ENCODE measurements at places on chromosomes 7 and 10.

DNA sequence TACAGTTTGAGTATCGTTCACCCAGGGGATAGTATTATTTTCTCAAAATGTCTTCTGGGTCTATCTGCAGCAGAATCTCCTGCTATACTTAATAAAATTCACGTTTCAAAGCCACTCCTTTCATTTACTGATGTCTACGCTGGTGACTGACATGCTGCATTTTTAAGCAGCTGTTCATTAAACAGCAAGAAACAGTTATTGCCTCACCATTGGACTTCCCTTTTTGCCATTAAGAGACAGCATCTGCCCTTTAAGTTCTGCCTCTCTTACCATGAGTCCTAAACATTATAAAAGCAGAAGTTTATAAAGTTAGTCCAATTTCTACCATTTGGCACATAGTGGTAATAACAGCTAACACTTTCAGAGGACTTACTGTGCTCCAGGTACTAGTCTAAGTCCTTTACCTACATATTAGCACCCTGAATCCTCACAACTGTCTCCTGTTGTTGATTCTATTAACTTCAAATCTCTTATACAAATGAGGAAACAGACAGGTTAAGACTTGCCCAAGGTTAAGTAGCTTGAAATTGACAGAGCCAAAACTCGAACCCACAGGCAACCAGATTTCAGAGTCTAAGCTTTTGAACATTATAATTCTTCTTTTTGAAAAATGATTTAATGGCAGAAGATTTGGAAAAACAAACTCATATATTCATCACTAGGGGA, 169.5 kb downstream of the SNX13 start:
- no peak for DNase-seq

DNA sequence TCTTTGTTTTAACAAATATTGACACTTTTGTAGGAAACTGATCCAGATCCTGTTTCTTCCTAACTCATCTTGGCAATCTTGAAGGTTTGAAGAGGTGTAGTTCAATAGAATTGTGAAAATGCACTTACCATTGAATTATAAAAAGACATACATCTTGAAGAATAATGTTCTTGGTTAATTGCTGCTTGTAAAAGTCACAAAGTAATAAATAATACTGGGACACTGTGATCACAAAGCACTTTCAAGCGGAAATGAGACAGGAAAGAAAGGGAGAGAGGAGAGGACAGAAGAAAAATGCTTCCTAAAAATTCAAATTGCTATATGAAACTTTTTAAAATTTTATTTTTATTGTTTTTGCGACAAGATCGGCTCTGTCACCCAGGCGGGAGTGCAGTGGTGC, 15.2 kb upstream of the NFE2L3 start:
- DNase-seq, result no peak

DNA sequence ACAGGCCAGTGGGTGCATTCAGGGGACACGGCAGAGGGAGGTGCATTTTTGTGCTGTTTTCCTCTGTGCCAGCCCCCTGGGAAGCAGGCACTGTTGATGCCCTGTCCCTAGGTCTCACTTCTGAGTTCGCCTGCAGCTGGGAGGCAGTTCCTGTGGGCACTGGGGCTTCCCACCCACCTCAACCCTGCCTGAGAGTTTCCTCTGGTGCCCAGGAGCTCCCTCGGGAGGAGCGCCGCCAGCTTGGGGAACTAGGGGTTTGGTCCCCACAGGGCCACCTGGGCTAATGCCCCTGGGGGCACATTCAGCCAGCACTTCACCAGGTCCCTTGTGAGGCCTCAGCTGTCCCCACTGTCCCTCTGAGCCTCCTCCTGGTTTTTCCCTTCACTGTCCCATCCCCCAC, 178.2 kb upstream of the RHEB start:
- DNase-seq, result no peak

- no peak for DNase-seq
Measured at GRCh38 chr7:40526951-40527715, 392.3 kb downstream of the SUGCT start.

DNA sequence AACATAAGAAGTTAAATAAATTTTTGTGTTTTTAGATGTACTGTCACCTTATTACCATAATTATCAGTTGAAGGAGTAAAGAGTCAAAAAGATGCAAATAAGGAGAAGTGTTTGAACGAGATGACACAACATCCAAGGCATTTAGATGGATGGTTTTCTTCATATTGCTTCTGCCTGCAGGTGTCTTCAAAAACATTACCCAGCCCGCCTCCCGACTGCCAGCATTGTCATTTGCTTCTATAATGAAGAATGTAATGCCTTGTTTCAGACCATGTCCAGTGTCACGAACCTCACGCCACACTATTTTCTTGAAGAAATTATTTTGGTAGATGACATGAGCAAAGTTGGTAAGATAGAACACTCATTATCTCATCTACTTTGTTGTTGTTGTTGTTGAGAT, 26.6 kb downstream of the GALNTL5 start:
- DNase-seq, result no peak

DNA sequence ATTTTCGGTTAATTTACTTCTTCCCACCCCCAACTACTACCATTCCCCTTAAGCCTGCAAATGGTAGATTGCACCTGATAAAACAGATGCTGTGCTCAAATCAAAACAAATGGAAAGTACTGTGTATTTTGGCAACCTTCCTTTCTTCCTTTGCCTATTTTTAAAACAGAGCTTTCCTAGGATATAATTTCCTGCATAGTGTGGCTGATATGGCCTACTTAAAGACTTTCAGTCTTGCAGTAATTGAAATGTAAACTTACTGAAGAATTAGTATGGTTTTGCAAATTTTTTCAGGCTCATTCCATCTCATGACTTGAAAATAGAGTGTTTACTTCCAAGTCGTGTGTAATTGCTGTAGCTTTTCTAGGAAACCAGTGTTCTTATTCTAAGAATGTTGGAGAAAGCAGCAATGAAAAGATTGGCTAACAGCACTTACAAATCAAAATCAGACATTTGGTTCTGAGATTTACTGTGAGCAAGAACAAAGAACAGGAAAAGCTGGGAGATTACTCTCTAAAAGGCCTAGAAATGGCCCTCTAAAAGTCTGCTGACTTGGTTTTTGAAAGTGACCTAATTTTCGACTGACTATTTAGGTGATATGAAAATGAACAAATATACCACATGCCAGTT, 52.0 kb downstream of the REEP3 start:
- DNase-seq, result no peak

GRCh38 chr7:135185471-135186260, 15.2 kb upstream of the CYREN start:
- DNase-seq, result no peak

DNA sequence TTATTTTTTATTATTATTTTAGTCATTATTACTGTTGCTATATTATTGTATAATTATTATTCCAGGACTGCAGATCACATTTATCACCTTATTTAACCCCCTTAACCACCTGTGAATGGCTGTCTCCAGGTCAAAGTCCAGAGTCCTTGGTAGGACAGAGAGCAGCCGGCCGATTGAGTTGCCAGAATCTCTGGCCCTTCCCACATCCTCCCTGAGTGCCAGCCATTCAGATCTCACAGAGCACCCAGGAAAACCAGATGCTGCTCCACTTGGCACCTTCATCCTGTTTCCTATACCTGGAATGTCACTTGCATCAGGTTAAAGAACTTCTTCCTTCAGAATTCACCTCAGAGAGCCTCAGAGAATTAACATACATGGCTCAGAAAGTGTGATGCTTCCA, 101.1 kb downstream of the ELAPOR2 start:
- DNase-seq, result no peak

GRCh38 chr10:73644015-73644743, 2.9 kb upstream of the MYOZ1 start:
- DNase-seq, result peak; percentile 69

GRCh38 chr7:157757211-157757610, 420.4 kb downstream of the DNAJB6 start:
- DNase-seq, result no peak

- no peak for DNase-seq
Measured at GRCh38 chr7:157875230-157876179, 538.7 kb downstream of the DNAJB6 start.

DNA sequence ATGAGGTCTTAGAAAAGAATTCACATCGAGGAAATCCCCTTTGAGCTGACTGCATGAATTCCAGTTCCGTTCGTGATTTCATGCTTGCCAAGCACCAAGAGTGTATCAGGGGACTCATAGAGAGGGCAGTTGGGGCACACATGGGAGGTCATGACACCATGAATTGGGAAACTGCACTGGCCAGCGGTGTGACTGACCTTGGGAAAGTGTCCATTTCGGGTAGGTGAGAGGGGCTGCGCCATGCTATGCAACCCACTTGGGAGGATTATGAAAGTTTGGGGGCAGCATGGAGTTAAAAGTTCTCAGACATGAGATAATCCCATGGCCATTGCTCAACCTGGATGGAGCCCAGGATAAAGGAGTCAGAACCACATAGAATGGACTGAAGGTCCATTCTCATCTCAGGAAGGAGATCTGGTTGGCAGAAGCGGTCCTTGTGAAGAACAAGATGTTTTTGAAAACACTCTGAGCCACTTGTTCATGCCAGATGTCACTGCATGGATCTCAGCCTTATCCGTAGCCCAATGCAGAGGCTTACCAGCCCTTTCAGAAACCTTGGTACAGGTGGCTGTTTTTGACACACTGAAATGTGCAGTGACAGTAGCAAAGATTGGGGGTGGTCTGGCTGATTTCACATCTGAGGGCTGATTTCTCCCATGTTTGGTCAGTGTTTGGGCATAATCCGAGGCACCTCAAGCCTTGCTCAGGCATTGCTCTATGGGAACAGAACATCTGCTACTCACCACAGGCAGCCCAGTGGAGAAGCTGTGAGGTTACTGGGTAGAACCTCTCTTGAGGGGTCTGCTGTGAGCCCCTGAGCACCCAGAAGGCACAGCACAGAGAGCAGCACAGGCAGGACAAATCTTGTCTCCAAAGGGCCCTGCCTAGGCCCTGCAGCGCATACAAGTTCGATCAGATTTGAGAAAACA, 252.3 kb downstream of the CXCL12 start:
- DNase-seq, result no peak

DNA sequence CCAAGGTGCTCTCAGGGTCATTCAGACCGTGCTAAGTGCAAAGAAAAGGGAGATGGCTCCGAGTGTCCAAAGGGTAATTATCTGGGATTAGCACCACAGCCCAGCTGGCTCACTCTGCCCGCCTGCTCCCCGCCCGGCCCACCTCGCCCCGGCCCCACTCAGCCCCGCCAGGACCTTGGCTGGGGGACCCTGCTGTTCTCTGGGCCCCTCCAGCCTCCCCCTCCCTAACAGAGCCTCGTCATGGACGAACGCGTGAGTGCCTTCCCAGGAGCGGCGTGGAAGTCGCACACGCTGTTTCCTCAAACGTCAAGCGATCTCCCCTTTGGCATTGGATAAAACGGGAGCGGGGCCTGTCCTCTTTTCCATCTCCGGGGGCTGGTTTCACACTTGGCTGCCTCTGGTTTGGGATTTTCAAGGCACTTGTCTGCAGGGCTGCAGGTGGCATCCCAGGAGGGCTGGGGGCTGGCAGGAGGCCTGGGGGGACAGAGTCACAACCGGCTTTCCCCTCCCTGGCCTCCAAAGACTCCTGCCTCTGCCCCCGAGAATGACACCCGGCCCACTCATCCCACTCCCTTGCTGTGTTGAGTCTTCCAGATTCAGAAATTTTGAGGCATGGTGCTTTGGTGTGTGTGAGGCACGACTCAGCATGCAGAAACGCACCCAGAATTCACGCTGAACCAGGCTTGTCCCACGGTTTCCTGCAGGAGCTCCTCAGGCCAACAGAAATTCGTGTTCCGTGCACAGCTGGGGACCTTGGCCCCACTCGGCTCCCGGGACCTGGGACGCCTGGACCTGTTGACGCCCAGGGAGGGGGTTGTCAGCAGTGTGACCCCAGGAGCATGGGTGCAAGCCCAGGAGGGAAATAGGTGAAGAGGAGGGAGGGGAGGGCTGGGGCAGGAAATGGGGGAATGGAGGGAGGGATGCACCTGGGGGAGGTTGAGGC, 110.0 kb downstream of the PDGFA start:
- no peak for DNase-seq

DNA sequence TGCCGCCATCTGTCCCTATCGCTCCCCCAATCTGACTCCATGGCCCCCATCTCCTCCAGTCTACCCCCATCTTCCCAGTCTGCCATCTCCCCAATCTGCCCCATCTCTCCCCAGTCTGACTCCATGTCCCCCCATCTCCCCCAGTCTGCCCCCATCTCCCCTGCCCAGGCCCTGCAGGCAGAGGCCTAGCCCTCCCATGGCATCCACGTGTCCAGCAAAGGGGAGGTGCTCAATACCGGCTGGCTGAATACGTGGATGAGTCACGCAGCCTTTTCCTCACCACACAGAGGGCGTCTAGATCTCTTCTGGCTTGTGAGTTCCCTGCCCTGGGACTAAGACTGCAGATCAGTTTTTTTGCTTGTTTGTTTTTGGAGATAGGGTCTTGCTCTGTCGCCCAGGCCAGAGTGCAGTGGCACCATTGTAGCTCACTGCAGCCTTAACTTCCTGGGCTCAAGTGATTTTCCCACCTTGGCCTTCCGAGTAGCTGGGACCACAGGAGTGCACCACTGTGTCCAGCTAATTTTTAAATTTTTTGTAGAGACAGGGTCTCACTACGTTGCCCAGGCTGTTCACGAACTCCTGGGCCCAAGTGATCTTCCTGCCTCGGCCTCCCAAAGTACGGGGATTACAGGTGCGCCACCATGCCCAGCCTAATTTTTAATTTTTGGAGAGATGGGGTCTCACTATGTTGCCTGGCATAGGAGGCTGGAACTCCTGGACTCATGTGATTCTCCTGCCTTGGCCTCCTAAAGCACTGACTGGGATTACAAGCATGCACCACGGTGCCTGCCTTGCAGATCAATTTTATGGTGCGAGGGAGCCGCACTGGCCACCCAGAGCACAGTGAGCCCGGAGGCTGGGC, 15.3 kb upstream of the GPR146 start:
- peak; percentile 93 for DNase-seq

- DNase-seq, result no peak
Measured at GRCh38 chr10:6766131-6766801, 186.2 kb upstream of the PRKCQ start.

- no peak for DNase-seq
Measured at GRCh38 chr7:897771-898376, 21.5 kb downstream of the GET4 start.

- no peak for DNase-seq
Measured at GRCh38 chr7:155371884-155372781, 74.5 kb downstream of the INSIG1 start.

- no peak for DNase-seq
Measured at GRCh38 chr7:80634505-80634904, 3.9 kb upstream of the CD36 start.

GRCh38 chr7:30920021-30920583, 8.4 kb downstream of the AQP1 start:
- DNase-seq, result no peak

GRCh38 chr7:130154131-130154500, 51.1 kb downstream of the TMEM209 start:
- peak; percentile 47 for DNase-seq

- DNase-seq, result no peak
Measured at GRCh38 chr10:35012781-35013180, 77.4 kb downstream of the CUL2 start.

GRCh38 chr7:7596176-7596575, 29.5 kb downstream of the MIOS start:
- DNase-seq, result no peak

All from LoVo (cell line).